ENCODE measurements at places on chromosomes 1 and 21. TPM values are rescaled to one million over a fixed set of nuclear protein-coding genes. Genes with fewer than 3 reads are reported as not detected.

Gene AKNAD1
- not detected for total RNA-seq

Gene KANK4
- total RNA-seq, result 0.39 TPM

Gene LCE2A
- total RNA-seq, result not detected

DNA sequence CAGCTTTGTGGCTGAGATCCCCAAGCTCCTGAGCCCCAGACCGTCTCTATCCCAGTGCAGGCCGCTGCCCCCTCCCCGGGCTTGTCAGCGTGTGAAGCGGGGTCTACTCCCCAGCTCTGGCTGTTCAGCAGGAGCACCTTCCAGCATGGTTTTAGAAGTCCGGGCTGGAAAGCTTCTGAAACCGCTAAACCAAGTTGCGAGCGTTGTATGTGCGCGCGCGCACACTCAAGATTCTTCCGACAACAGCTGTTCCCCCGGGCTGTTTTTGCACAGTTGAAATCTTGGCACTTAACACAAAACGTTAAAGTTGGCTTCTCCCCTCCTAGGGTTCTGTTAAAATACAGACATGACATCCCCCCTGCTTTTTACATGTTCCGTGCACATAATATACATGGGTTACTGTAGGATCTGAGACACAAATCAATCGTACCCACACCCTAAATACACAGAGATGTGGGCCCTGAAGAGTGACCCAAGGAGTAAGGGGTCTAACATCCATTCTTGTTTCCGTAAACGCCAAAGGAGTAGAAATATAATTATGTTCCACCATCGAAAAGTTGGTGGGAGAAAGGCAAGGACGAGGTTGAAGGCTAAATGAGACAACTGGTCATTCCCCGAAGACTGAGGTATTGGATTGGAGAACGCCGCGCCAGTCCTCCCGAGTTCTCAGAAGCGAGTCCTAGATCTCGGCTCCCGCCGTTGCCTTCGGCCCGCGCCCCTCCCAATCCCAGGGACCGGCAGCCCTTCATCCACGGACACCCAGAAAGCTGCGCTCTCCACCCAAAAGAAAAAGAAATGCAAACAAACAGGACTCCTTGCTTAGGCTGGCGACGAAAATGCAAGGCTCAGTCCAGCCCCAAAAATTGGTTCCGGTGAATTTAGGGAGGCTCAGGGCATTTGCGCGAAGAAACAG, 1.3 kb downstream of the TBX15 start:
- DNase-seq, result peak; percentile 78

DNA sequence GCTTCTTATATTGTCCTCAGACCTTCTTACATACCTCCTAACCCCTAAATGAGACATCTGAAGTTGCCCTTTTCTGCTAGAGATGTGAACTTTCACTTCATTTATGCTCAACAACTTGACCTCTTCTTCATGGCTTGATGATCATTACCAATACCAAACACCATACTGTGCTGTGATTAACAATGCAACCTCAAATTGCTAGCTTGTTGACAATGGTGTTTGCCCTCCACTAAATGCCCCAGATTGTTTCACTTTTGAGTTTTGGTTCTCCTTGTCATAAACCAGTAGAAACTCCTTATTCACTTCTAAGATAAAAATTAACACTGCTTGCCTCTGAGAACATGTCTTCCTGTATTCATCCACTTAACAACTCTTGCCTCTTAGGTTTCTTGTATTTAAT, 5.6 kb downstream of the JAK1 start:
- no peak for DNase-seq

DNA sequence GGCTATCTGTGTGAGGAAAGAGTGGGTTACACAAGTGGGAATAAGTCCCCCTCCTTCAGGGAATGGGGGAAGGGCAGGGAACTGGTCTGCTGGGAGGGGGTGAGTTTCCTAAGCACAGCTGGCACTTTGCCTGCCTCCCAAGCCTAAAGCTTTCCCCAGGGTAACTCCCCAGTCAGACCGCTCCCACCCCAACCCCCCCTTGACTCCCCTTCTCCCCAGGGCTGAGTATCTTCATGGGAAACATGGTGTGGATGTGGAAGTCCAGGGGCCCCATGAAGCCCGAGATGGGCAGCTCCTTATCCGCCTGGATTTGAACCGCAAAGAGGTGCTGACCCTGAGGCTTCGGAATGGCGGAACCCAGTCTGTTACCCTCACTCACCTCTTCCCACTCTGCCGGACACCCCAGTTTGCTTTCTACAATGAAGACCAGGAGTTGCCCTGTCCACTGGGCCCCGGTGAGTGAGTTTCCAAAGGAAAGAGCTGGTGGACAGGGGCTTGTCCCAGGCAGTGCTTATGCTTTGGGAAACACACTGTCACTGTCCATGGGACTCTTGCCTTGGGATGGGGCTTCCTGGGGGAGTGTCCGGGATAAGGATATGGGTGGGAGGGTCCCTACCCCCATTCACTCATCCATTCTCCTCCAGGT, 14.9 kb downstream of the MOV10 start:
- no peak for DNase-seq

DNA sequence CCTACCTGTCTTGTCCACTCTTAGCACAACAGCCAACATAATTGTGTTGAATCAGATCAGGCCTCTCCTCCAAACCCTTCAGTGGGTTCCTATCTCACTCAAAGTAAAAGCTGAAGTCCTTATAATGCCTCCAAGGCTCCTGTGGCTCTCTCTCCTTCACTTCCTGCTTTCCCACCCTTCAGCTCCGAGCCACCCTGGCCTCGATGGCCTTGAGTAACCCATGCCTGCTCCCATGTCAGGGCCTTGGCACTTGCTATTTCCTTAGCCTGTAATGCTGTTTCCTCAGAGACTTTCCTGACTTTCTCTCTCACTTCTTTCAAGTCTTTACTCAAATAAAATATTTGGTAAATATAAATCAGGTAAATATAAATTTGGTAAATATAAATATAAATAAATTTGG, 8.1 kb upstream of the PLEKHM2 start:
- DNase-seq, result peak; percentile 51

GRCh38 chr1:70706381-70707037, 295.4 kb downstream of the CTH start:
- peak; percentile 66 for DNase-seq
